Activated CD4-positive, CD25-positive, alpha-beta regulatory T cell (primary cell): ENCODE measurements at places on chromosomes 2 and 18.

DNA sequence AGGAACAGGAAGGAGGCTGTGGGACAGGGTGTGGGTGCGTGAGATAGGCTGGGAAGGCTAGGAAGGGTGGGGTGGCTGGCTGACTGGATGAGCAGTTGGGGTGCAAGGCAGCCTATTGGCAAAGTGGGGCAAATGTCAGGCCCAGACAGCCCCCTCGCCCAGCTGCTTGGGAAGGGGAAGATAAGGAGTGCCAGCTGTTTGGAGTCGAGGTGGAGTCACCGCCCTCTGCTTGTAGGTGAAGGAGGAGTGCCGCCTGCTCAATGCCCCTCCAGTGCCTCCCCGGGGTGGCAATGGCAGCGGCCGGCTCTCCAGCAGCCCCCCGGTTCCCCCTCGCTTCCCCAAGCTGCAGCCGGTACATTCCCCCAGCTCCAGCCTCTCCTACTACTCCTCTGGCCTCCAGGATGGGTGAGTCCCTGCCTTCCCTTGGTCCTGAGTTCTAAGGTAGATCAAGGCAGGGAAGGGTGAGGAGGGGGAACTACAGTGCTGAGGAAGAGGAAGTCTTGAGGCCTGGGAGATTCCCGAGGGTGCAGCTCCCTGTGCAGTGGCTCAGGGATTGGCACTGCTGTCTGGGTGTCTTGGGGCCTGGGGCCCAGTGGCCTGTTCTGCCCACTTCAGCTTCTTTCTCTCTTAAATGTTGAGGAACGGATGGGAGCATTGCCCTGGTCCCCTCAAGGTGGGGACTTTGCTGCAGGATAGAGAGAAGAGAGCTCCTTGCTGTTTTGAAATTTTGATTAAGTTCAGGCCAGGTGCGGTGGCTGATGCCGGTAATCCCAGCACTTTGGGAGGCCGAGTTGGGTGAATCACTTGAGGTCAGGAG lies 13.3 kb downstream of the GAREM2 start:
- DNase-seq: no peak

DNA sequence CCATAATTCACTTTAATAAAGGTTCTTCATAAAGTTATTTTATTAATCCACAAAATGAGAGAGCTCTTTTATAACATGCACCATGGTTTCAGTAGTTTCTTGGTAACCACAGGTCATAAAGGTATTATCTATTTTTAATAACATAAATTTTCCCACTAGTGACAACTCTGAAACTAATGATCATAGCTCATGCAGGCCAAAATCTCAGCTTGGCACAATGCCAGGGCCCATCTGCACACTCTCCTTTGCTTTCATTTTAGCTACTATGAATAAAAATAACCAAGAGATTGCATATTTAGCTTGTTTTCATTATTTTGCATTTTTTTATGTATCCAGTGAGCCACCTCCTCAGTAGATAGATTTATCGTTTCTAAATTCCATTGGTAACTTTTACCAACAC lies 691.8 kb upstream of the CHAC2 start:
- no peak for DNase-seq

DNA sequence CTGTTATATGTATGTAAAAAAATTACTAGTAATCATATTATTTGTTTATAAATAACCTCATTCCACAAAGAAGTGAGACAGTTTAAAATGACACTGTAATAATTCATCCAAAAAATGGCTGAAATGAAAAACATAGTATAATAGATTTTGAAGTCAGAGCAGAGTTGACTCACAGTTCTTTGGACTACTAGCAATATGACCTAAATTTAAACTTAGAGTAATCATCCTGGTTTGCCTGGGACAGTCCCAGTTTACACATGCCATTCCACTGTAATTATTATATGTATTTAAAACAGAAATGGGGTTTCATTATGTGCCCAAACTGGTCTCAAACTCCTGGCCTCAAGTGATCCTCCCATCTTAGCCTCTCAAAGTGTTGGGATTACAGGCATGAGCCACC lies 48.3 kb downstream of the CCDC88A start:
- no peak for DNase-seq

- no peak for DNase-seq
Measured at GRCh38 chr2:218964041-218964771, 4.7 kb downstream of the CDK5R2 start.

DNA sequence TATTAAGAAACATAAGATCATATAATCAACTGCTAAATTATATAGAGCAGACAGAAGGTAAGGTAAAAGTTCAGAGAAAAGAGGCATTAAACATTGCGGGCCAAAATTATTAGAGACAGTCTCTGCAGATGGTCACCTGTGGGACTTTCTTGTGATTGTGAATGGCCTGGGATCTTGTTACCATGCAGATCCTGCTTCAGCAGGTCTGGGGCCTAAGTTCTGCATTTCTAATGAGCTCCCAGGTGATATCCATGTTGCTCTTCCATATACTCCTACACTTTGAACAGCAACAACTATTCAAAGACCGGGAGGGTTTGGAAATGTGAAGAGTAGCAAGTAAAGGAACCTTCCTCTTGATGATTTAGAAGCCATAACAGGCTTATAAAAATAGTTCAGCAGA lies 8.5 kb upstream of the ETAA1 start:
- no peak for DNase-seq

GRCh38 chr2:223576873-223577272 lies 25.3 kb downstream of the SCG2 start:
- DNase-seq: no peak

DNA sequence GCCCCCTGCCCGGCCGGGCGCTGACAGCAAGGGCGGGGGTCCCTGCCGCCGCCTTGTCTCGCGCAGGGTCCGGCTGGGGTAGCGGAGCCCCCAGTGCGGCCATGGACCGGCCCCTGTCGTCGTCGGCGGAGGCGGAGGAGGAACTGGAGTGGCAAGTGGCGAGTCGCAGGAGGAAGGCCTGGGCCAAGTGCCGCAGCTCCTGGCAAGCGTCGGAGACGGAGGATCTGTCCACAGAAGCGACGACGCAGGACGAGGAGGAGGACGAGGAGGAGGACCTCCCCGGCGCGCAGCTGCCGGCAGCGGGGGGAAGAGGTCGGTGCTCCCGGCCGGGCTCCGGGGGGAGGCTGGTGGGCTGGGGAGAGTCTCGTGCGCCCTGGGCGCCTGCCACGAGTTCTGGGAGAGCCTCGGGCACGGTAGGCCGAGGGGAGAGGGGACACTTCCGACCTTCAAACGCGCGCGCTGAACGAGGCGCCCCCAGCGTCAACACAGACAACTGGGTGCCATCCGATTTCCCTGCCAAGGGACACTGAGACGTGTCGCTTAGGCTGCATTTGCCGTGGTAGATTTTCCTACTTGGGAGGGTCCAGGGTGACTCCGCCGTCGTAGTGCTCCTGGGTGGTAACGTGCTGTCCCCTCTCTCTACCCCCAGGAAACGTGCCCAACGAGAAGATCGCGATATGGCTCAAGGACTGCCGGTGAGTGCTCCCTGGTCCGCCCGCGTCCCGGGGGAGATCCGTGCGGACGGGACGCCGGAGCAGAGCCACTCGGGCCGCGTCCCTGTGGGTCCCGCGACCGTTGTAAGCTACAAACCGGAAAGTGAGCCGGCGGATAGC lies 652 bp downstream of the ITPRID2 start:
- peak; percentile 37 for DNase-seq

- DNase-seq: no peak
Measured at GRCh38 chr2:45617496-45617895, 6.4 kb upstream of the SRBD1 start.

- DNase-seq: no peak
Measured at GRCh38 chr18:75211002-75211621, 515 bp downstream of the TSHZ1 start.

GRCh38 chr2:116317111-116317510 lies 1497.4 kb upstream of the DDX18 start:
- DNase-seq: no peak

DNA sequence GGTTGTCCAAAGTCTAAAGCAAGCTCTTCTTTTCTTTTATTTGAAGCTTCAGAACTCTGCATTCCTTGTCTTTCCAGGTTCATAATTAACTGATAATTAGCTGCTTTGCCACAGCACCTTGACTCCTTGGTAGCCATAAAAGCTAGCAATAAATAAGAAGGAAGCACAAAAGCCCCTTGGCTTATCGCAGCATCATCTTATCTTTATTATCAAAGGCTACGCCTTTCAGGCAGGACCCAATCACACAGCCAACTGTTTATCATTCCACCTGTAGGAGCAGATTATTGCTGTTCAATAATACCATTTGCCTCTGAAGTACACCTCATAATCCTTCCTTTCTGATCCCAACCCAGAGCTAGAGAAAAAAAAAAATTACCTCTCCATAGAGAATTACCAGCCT lies 489.2 kb downstream of the SATB2 start:
- no peak for DNase-seq

- no peak for DNase-seq
Measured at GRCh38 chr18:65721619-65722018, 29.2 kb upstream of the CDH7 start.

- no peak for DNase-seq
Measured at GRCh38 chr18:24995056-24995455, 356.9 kb downstream of the ZNF521 start.

- DNase-seq: no peak
Measured at GRCh38 chr2:165414187-165414586, 55.3 kb upstream of the CSRNP3 start.

GRCh38 chr18:3605954-3606443 lies 156.0 kb downstream of the TGIF1 start:
- DNase-seq: no peak
